Transverse colon (tissue), 4 donors: ENCODE measurements at places on chromosomes 5 and 9. TPM values are rescaled to one million over a fixed set of nuclear protein-coding genes. Genes with fewer than 3 reads are reported as not detected.

Gene GRIN3A
- total RNA-seq = 0.27 TPM

Gene SYK
- 32.2 TPM for total RNA-seq

Gene BARHL1
- total RNA-seq = not detected

- H3K4me1 ChIP-seq = peaks cover 39% of the 10 kb centered on the region
- DNase-seq = no peak
- no peak overlapping the region for H3K4me3 ChIP-seq
These were observed 26.6 kb downstream of the RUSC2 start for GRCh38 chr9:35516479-35516878.

GRCh38 chr5:158928404-158928803, 171.3 kb downstream of the EBF1 start:
- no peaks in the 10 kb centered on the region for H3K27me3 ChIP-seq
- H3K4me3 ChIP-seq = no peak overlapping the region
- no peaks in the 10 kb centered on the region for H3K36me3 ChIP-seq

DNA sequence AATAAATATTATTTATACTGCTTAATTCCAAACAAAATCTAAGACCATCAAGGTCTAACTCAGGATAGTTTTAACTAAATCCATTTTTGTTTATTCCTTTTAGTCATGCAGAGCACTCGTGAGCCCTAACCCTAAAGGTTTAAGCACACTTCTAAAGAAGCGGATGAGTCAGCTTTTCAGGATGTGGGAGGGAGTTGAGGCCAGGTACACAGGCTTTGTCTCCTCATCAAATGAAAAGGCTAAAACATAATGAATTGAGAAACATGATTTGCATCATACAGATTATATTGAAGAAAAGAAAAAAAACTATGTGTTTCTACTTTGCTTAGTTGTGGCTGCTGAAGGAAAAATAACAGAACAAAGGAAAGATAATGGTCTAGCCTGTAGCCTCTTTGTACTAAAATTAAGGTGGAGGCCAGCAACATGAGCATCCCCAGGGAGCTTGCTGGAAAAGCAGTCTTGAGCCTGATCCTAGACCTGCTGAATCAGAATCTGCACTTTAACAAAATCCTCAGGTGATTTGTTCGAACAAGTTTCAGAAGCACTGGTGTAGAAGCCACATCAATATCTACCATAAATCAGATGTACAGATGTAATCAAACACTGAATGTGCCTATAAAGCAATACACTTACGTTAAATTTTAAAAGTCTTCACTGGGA, 21.1 kb upstream of the ISCA1 start:
- H3K4me3 ChIP-seq = no peak overlapping the region
- no peak overlapping the region for H3K27ac ChIP-seq
- H3K27me3 ChIP-seq = no peaks in the 10 kb centered on the region
- no peak for DNase-seq
- peaks cover 81% of the 10 kb centered on the region for H3K36me3 ChIP-seq

DNA sequence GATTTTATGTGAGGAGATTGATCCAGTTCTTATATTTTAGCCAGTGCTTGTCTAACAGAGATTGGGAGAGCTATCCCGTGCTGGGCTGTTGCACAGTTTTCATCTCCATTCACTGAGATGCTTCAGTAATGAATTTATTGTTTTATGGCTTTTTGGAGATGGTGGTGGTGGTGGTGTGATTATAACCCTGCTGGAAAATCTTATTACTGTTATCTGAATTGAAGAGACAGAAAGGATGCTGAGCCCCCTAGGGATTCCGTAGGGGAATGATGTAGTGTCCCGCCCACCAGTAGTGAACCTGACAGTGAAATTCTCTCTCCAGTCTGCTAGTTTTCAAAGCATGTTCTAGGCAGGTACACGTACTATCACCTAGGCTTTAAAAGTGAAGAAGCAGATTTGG, 1.9 kb downstream of the RAI14 start:
- no peaks in the 10 kb centered on the region for H3K36me3 ChIP-seq
- no peak overlapping the region for H3K4me3 ChIP-seq
- H3K4me1 ChIP-seq = peaks cover 5% of the 10 kb centered on the region

GRCh38 chr5:75433814-75434506, 77.5 kb downstream of the CERT1 start:
- no peaks in the 10 kb centered on the region for H3K27me3 ChIP-seq
- no peaks in the 10 kb centered on the region for H3K4me1 ChIP-seq
- H3K4me3 ChIP-seq = no peak overlapping the region
- no peak for DNase-seq
- no peaks in the 10 kb centered on the region for H3K36me3 ChIP-seq
- H3K27ac ChIP-seq = no peak overlapping the region

- H3K4me1 ChIP-seq = no peaks in the 10 kb centered on the region
- H3K36me3 ChIP-seq = no peaks in the 10 kb centered on the region
- H3K27me3 ChIP-seq = no peaks in the 10 kb centered on the region
- peak overlapping the region; percentile 61 for H3K27ac ChIP-seq
- peak; percentile 26 for DNase-seq
These were observed 168.8 kb downstream of the PDE4D start for GRCh38 chr5:59724482-59725391.
